ENCODE measurements at places on chromosomes 3 and 15. TPM values are rescaled to one million over a fixed set of nuclear protein-coding genes. Genes with fewer than 3 reads are reported as not detected.

Gene KLHL6
- total RNA-seq, result under 0.01 TPM

Gene RETNLB
- not detected for total RNA-seq

Gene SLC28A2
- total RNA-seq, result not detected

Gene AADACL2
- total RNA-seq, result not detected

Gene CAND2
- total RNA-seq, result 6.4 TPM

Gene TSC22D2
- 13.2 TPM for total RNA-seq

Gene P2RY13
- not detected for total RNA-seq

Gene PP2D1
- not detected for total RNA-seq

Gene GATM
- total RNA-seq, result 0.44 TPM

Gene MCTP2
- total RNA-seq, result 4.1 TPM

Gene CLDN11
- 264 TPM for total RNA-seq

Gene KY
- total RNA-seq, result 1.1 TPM

Gene TGM5
- not detected for total RNA-seq

Gene ARHGEF26
- 2.1 TPM for total RNA-seq

Gene ATP10A
- 0.66 TPM for total RNA-seq

Gene GOLGA8J
- total RNA-seq, result 0.11 TPM

Gene MTHFS
- 11.8 TPM for total RNA-seq

Gene SPESP1
- total RNA-seq, result 3.2 TPM

Gene NPAP1
- not detected for total RNA-seq

Gene SMCO1
- not detected for total RNA-seq

Gene ZCWPW2
- total RNA-seq, result 0.87 TPM

Gene GPR149
- total RNA-seq, result not detected

All from uterine smooth muscle cell (primary cell).